ENCODE measurements at places on chromosomes 2 and 18.

DNA sequence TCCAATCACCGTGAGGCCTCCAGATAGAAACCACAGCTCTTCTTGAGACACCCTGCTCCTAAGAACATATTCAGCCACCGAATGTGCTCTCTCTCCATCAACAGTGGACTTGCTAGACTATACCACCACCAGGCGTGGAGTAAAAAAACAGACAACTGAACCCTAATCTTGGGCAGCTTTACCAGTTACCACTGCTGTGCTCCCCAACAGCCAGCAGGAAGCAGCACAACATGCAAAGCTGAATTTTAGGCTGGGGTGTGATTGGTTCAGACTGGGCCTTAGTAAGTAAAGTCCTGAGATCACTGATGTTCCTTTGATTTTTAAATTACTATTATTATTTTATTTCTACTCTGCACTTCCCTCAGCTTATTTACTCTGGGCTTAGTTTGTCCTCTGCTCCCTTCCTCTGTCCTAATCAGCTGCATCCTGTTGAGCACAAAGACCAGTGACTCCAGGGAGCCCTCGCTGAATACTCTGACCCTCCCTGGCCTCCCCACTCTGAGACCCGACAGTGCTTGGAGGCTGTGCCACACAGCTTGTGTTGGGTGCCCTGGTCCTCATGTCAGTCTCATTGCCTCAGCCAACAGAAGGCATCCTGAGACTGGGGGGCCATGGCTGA is 21.9 kb downstream of the MRPL35 start:
- no peak for DNase-seq

DNA sequence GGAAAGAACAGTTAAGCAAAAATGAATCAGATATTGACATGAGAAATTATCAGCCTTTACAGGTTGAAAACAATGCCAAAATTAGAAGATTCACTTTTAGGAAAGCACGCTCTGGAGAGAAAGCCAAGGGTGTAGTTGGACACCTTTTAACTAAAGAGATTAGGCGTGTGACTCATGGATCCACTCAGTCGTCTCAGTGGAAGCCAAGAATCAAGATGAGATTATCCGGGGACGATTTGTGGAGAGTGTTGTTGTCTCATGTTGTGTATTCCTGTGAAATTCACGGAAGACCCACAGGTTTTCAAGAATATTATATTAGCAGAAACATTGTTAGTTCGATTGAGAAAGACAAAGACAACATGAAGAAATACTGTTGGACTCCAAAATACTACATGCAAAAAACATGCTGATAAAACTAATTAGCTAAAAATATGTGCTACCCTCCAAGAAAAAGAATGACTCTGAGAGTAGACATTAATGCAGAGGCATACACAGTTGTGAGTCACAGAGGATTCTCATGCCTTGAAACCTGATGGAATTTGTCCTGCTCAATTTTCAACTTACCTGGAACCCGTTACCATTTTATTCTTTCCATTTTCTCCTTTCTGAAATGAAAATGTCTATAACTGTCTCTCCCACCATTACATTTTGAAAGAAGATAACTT is 192.1 kb upstream of the RND3 start:
- DNase-seq = no peak

- DNase-seq = no peak
Measured at GRCh38 chr2:187117483-187117882, 268.5 kb upstream of the ZSWIM2 start.

- DNase-seq = no peak
Measured at GRCh38 chr2:19355931-19356544, 2.4 kb downstream of the OSR1 start.

GRCh38 chr2:43540021-43540779 is 55.6 kb downstream of the THADA start:
- DNase-seq = no peak

GRCh38 chr18:32459361-32460101 is 11.2 kb downstream of the GAREM1 start:
- DNase-seq = no peak

DNA sequence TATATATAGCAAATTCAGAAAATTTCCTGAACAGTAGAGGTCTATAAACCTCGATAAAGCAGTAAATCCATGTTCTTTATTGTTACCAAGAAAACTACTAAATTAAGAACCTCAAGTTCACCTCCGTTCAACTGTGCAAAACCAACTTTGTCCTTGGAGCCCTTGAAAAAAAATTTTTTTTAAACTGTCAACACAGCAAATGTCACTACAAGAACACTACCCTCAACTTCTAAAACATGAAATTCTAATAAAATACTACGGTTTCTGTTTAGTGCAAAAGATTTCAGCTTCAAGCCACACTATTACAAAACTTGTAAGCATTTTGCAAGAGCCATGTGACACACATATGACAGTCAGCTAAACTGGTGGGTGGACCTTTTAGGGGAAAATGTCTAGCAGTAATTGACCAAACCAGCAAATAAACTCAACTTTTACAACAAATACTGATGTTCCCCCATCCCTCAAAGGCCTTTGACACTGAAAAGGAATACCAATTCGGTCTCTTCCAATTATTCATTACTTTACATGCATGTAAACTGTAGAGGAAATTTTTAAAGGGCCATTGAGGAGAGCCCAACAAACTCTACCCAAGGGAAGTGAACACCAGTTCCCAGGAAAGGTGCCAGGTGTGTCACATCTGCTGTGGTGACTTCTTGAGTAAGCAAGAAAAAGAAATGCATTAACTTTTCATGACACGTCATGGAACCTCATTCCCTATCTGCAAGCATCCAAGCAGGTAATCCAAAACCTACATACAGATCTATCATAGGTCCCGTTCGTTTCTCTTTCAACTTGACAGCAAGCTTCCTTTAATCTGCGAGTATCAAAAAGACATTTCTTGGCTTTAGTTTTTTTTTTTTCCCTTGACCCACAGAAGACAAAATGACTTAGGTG is 1.4 kb downstream of the RAB1A start:
- no peak for DNase-seq

GRCh38 chr2:61538920-61539520 is 864 bp upstream of the XPO1 start:
- DNase-seq = peak; percentile 46

DNA sequence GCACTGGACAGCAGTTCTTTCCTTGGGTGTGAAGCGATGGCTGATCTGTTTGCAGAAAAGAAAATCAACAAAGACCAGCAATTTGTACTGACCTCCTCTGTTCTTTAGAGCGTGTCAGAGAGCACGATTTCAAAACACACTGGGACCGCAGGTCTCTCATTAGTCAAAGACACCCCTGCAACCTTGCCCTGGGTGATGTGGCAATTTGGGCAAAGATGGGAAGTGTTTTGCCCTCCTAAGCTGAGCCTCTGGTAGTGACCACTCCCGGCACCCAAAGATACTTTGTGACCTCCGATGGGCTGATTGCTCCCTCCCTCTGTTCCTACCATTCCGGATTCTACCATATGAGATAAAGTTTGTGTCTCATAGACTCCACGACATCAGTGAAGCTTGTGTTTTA is 18.2 kb upstream of the CLIP4 start:
- DNase-seq = no peak

DNA sequence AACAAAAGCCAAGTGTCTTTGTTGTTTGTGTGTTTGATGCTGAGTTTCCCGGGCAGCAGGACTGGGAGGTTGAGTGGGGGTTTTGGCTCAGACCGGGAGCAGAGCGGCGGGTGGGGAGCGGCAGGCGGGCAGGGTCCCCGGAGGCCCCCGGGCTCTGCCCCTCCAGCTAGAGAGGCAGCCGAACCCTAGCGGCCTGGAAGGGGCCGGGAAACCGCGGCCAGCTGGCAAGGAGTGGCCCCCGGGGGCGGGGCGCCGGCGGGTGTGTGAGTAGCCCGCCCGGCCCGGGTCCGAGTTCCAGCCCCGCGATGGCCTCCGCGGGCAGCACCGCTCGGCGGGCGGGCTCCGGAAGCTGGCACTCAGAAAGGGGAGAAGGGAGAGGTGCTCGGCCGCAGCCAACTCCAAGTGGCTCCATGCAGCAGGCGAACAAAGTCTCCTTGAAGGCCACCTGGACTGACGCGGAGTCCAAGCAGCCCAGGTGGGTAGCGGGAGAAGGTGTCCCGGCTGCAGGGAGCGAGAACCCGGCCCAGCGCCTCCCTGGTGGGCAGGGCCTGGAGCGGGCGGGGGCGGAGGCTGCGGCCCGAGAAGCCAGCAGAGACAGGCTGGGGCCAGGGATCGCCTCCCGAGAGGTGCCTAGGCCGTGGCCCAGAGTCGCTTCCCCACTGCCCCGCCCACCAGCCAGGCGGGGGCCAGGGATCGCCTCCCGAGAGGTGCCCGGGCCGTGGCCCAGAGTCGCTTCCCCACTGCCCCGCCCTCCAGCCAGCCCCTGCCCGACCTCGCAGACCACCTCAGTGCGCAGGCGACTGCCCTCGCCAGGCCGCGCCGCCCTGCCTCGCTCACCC is at the start of gene ANKRD53:
Gene ANKRD53 (plus strand): TSS at position 290 of the 839 bp plus-strand sequence. CDS start 16 bp downstream, at position 306.
- DNase-seq = peak; percentile 15

DNA sequence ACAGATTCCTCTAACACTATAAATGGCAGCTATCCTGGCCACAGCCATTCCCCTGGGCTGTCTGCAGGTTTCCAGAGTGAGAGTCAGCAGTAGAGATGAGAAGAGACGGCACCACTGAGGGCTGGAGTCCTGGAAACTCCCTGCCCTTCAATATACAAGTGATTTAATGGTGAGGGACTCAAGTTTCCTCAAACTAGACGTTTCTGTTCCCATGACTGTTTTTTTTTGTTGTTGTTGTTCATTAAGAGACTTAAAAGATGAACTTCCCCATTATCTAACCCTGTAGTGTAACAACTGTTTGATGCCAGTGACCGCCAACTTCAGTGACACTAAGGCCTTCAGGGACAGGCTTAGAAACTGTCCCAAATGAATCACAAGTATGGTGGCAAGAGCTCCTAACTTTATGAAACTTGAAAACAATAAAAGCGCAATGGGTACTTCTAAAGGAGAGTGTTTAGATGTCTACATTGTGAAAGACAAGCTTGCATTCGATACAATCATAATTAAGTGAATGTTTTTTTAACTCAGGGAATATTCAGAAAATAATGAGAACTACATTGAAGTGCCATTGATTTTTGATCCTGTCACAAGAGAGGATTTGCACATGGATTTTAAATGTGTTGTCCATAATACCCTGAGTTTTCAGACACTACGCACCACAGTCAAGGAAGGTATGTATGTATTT is 34.0 kb downstream of the IL1R2 start:
- no peak for DNase-seq

DNA sequence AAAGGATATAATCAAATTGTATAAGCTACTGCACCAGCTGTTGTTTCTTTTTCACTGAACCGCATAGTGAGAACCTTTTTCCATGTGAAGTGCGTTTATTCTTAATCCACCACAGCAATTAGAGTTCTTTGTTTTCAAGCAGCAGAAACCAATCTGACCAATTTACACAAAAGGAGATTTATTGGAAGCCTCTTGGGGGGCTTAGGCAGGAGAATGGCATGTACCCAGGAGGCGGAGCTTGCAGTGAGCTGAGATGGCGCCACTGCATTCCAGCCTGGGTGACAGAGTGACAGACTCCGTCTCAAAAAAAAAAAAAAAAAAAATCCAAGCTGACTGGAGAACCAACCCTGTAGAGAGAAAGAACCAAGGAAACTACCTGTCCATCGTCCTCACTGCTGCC is 10.0 kb downstream of the ADNP2 start:
- DNase-seq = no peak

- no peak for DNase-seq
Measured at GRCh38 chr2:97951155-97951680, 44.5 kb downstream of the TMEM131 start.

DNA sequence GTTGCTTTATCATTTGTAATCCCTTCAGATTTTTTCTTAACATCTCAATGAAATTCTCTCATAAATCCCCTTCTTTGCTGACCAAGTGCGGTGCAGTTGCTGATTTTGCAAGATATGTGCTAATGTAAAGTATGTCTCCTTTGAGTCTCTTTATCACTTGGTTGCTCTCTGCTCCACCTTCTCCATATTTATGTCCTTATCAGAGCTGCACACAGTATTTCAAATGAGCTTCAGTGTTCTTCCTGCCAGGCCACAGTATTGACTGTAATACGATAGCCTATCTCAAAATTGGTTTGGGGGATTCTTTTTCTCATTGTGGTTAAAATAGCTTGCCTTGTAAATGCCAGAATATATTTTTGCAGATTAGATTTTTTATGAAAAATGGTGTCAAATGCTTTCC is 32.2 kb downstream of the MAIP1 start:
- no peak for DNase-seq

DNA sequence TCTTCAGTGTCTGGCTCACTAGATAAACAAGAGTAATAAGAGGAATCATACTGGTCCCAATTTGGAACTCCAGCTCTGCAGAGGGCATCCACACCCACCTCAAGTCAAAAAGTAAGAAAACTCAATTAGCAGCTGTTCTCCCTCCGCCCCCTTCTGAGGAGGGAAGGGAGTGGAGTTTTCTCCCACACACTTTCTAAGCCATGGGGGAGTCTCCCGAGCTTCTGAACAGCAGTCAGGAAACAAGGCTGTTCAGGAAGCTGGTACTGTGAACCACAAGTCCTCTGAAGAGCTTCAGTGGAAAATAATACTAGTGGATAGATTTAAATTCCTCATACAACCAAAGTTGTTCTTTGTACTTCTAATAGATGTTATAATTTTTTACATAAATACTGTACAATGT is 32.9 kb upstream of the SPTBN1 start:
- no peak for DNase-seq

DNA sequence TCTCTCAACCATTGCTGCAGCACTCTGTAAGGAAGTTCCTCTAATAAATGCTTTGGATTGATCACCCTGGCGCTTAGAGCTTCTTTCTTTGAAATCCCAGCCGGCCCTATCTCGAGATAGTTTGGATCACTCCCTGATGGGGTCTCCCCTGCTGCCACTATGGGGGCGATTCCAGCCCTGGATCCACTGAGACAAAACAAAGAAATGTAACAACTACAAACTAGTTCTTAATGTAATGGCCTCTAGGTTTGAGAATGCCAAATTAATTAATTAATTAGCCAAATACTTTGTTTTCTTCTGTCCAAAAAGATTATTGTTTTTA is 15.2 kb downstream of the SRSF7 start:
- DNase-seq = no peak

DNA sequence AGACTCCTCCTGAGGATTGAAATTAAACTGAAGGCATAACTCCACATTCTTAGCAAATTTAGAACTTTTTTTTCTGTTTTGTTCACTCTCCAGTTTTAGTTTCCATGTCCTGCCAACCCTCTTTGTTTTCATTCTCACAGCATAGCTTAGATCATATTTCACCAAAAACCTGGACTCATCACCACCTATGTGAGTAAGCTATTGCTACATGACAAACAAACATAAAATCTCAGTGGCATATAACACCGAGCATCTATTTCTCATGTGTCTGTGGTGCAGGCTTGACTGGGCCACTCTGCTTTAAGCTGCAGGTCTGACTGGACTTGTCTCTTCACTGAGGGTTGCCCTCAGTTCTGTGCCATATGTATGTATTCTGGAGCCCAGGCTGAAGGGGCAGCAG is 385.2 kb downstream of the ARHGAP15 start:
- no peak for DNase-seq

- DNase-seq = no peak
Measured at GRCh38 chr2:206435742-206436141, 7.6 kb upstream of the ADAM23 start.
